ENCODE measurements at places on chromosomes 1 and 21.

- DNase-seq, result peak; percentile 23
These were observed 88.3 kb upstream of the SGIP1 start for GRCh38 chr1:66445492-66446181.

DNA sequence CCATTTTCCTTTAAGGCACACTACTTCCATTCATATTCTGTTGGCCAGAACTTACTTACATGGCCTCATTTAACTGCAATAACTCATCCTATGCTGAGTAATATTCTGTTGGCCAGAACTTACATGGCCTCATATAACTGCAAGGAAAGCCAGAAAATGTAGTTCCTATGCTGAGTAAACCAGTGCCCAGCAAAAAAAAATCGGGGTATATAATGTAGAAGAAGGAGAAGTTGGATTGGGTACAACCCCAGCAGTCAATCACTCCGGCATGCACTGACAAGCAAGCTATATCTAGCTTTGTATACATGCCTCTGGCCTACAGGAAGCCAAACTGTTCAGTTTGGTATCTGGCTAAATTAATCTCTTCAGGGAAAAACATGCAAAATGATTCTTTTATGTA lies 39.4 kb upstream of the PPIH start:
- no peak for DNase-seq

DNA sequence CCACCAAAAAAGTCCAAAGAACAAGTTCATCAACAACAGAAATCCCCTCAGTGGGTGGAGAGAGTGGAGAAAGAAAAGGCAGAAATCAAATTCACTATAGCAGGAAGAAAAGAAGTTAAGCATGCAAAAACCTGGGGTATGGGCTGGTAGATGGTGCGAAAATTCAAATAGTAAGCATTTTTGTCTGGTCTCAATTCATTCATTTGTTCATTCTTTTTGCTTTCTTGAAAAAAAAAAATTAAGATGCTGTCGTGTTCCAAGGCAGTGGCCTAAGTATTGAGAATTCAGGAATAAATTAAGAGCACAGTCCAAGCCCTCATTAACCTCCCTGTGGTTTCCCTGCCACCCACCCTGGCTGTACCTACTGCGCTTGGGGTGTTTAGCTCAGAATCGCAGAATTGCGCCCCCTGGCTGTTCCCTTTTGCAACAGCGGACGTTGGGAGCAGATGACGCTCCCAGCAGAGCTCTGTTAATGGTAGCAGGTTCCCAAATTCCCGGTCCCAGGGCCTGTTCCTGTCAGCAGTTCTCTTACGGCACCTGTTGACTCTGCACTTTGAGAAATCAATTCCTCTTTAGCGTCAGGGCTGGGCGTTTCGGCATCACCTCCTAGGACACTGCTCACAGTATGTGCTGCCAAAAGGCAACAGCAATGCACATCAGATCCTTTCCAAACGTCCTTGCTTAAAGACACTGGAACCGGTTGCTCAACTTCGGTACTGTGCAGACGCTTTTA lies 34.0 kb upstream of the SSX2IP start:
- DNase-seq, result peak; percentile 2

DNA sequence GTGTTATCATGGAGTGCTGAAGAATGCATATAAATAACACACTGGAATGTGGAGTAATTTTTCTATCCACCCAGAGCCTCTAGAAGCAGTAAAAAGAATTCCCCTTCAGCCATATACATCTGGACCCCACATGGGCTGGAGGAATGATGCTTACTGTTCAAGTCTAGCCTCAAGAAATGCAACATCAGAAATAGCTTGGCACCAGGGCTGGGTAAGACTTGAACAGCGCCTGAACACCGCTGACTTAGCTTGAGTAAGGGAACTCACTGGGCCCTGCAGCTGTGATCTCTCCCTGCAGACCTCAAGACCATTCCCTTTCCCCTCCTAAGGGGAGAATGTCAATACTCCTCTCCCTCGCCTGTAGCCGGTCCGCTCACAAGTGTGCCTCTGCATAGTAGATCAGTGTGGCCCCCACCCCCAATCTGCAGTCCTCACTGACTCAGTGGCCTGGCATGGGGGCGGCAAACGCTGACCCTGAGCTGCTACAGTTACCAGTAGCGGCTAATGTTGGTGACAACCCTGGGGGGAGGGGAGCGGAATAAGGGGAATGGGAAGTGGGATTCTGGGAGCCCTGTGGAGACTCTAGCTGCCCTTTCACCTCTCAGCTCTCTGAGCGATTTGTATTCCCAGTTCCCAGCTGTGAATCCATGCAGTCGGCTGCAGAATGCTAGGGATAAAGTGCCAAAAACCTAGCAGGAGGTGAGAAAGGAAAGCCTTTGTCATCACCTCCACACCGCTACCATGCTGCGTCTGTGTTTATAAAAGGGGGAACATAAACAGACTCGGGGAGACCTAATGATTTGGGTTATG lies 483.9 kb downstream of the DISC1 start:
- DNase-seq, result no peak
